NCI-H2227 treated with DMSO at 0.1 percent for 48 hours (cell line): ENCODE measurements at places on chromosomes 12 and 14.

DNA sequence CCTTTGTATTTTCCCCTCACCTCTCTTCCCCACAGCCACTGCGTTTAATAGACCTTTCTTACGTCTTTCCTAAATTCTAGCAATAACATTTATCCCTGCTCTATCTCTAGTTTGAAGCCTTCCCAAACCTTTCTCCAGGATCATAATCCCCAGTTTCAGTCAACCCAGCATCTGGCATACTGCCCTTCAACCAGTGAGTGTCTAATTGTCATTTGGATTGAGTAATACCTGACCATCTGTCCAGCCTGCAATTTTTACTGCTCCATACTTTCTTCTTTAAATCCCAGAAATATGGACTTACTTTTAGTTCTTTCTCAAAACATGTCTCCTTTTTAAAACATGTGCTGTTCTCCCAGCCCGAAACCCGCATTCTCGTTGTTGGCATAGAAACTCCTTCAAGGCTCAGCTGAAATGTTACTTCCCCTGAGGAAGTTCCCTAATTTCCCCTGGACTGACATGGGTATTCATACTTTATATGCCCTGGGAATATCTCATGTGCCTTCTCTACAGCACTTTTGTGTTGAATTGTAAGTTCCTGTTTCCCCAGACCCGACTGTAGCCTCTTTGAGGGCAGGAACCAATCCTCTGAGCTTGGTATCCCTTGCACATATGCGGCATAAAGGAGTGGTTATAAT lies 65.1 kb upstream of the ETV6 start:
- DNase-seq = no peak

DNA sequence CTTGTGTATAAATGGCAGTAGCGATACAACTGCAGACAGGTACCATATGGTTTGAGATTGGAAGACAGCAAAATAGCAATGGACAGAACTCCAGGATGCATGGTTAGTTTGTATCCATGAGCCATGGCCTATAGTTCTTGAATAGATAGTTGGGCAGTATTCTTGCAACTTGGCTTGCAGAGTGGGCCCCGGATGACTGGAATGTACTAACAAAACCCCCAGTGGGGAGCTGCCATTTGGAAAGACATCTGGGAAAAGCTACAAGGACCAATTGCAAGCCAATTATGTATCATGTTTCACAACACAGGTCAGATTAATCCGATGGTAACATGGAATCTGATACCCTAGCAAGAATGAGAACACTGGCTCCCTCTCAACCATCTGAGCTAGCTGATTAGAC lies 279.6 kb downstream of the RERGL start:
- DNase-seq = no peak

DNA sequence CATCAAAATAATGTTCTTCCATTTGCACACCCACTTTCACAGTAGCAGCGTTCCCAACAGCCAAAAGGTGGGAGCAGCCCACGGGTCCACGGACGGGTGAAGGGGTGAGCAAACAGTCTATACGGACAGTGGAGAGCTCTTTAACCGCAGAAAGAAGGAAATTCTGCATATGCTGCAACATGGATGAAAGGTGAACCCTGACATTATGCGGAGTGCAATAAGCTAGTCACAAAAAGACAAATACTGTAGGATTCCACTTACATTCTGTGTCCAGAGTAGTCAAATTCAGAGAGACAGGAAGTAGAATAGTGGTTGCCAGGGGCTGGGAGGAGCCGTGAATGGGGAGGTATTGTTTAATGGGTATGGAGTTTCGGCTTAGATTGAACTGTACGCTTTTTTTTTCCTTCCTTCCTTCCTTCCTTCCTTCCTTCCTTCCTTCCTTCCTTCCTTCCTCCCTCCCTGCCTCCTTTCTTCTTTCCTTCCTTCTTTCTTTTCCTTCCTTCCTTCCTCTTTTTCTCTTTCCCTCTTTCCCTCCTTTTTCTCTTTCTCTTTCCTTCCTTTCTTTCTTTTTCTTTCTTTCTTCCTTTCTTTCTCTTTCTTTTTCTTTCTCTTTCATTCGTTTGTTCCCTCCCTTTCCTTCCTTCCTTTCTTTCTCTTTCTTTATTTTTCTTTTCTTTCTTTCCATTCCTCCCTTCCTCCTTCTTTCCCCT lies 15.8 kb upstream of the ANKRD9 start:
- DNase-seq = peak; percentile 24

- no peak for DNase-seq
Observed at GRCh38 chr14:67721875-67722274, 20.2 kb downstream of the RDH12 start.

- no peak for DNase-seq
Observed at GRCh38 chr14:32977913-32978312, 39.2 kb downstream of the NPAS3 start.

DNA sequence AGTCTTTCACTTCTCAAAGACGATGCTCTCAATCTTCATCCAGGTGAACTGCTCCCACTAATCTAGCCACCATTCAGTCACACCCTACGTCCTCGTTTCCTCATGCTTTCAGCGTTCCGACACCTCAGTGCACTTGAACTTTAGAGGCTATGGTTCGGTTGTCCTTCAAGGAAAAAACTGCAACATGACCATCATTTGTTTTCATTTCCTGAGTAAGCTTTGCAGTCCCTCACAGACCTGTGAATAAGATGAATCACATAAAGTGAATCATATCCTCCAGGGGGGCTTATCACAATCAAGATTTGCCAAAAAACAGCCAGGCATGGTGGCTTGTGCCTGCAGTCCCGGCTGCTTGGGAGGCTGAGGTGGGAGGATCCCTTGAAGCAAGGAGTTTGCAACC lies 80.2 kb downstream of the TMCC3 start:
- no peak for DNase-seq

DNA sequence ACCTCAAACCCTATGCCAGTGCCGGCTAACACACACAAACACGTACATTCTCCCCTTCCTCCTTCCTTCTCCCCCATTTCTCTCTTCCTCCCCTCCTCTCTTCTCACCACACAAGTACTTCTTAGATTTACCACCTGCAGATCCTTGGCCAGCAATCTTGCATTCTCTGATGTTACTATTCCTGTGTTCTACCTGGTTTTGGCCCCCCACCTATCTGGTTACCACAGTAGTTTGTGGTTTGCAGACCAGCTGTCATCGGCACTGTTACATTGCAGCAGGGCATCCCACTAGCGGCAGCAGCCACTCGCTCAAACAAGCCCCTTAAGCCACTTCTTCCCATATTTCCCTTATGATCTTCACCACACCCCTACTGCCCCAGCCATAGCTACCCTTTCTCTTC lies 3.9 kb downstream of the ABHD4 start:
- no peak for DNase-seq

DNA sequence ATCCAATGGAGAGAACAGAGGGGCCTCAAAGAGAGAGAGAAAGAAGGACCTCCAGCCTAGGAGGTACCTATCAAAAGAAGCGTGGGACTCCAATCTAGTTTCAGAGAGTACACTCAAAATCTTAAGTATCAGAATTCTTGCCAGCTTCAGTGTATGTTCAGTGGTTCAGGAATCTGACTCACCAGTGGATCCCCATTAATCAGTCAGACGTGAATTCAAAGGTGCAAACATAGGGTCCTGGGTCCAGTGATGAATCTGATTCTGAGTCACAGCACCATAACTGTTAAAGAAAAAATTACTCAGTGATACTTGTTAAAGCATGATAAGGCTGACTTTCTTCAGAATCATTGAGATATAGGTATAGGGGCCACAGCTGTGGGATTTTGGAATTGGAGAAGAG lies 33.2 kb downstream of the ETNK1 start:
- DNase-seq = no peak

DNA sequence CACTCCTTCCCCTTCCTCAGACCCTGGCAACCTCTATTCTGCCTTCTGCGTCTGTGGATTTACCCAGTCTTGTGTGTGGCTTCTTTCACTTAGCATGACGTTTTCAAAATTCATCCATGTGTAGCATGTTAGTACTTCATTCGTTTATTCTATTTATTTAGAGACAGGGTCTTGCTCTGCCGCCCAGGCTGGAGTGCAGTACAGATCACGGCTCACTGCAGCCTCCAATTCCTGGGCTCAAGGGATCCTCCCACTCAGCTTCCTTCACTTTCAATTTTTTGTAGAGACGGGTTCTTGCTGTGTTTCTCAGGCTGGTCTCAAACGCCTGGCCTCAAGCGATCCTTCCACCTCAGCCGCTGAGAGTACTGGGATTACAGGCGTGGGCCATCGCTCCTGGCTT lies 37.0 kb downstream of the B4GALNT3 start:
- no peak for DNase-seq

GRCh38 chr12:22683131-22683530 lies 58.2 kb downstream of the ETNK1 start:
- no peak for DNase-seq

GRCh38 chr14:39276005-39276404 lies 42.3 kb downstream of the MIA2 start:
- no peak for DNase-seq

GRCh38 chr14:99600232-99600888 lies 3.6 kb downstream of the CCDC85C start:
- DNase-seq = no peak

- no peak for DNase-seq
Observed at GRCh38 chr14:32719601-32720000, 219.1 kb upstream of the NPAS3 start.

DNA sequence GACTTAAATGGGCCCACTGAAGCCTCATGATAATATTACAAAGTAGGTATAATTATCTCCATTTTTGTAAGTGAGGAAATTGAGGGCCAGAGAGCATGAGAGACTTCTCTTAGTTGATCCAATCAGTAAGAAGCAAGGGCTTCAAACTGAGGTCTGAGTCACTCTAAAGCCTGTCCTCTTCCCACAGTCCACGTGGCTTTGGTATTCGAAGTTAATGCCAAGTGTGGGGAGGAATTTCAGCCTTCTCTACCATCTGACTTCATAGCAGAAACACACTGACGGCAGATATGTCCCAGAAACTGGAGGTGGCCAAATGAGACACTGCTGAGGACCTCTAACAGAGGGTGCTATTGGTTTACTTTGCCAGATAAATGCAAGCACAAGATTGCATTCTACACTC lies 114.4 kb upstream of the OVCH1 start:
- DNase-seq = no peak

- DNase-seq = no peak
Observed at GRCh38 chr12:63882844-63883243, 38.3 kb downstream of the SRGAP1 start.

GRCh38 chr12:67618303-67618702 lies 30.2 kb upstream of the DYRK2 start:
- DNase-seq = no peak

GRCh38 chr14:95808371-95808770 lies 68.3 kb upstream of the TUNAR start:
- DNase-seq = no peak

DNA sequence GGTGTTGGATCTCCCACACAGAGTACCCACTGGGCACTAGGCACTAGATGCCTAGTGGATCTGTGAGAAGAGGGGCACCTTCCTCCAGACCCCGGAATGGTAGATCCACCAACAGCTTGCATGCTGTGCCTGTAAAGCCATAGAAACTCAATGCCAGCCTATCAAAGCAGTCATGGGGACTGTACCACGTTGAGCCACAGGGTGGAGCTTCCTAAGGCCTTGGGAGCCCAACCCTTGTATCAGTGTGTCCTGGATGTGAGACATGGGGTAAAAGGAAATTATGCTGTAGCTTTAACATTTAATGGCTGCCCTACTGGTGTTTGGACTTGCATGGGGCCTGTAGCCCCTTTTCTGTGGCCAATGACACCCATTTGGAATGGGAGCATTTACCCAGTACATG lies 1024.9 kb downstream of the TMEM121 start:
- no peak for DNase-seq

GRCh38 chr14:36281309-36281708 lies 39.1 kb downstream of the MBIP start:
- no peak for DNase-seq

DNA sequence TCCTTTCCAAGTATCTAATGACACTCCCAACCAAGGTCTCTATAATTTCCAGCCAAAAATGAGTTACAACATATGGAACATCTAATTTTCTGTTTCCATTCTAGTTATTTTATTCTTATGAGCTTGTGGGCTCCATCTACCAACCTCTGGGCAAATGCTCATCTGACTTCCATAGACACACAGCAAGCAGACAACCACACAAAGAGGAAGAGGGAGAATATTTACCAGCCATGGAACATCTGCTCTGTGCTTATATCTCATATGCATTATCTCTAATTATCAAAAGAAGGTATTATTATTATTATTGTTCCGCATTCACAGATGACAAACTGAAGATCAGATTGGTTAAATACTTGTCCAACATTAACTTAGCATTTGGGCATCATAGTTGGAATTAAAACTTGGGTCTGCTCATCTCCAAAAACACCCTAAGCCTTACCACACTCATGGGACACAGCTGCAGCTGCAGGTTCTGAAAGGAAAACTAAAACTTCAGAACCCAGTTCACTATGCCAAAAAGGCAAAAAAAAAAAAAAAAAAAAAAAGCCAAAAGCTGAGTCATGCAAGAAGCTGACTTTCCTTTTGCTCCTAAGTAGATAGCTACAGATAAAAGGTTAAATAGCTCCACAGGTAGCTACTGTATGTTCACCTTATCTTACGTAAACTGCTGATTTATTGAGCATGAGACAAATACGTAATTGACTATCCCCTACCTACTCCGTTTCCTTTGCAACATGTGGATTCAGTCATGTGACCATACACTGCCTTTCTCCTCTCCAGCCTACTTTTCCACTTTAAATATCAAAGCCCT lies 23.6 kb upstream of the TCL1B start:
- no peak for DNase-seq

GRCh38 chr12:70543444-70543843 lies 93.8 kb downstream of the PTPRB start:
- DNase-seq = no peak

- DNase-seq = peak; percentile 30
Observed at GRCh38 chr12:124904306-124905098, 9.9 kb downstream of the UBC start.

DNA sequence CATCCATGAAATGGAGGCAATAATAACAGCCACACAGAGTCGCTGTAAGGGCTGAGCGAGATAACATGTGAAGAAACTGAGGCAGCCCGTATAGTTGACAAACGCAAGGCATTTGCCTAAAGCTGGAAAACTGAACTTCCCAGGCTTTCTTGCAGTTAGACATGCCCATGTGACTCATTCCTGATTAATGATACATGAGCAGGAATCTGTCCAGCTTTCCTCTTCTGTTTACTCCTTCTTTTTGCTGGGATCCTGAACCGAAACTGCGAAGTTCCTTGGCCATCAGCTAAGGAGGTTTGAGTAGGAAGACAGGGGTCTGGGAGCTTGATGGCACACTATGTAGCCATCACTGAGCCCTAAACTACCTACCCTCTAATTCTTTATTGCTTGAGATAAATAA lies 52.2 kb downstream of the ST8SIA1 start:
- DNase-seq = no peak

GRCh38 chr12:26001530-26001929 lies 43.0 kb downstream of the RASSF8 start:
- no peak for DNase-seq

DNA sequence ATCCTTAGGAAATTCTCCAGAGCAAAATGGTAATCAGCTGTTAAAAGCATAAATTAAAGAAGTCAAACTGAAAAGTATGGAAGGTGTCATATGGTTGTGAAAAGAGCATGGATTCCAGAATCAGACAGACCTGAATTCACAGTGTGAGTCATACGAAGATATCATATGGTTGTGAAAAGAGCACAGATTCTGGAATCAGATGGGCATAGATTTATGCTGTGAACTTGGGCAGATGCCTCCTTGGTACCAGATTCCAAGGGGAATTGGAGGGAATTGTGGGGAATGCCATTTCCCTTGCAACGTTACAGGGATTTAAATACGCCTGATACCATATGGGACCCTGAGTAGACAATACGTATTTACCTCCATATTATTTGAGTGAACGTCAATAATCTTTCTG lies 183.7 kb downstream of the GALC start:
- no peak for DNase-seq

- no peak for DNase-seq
Observed at GRCh38 chr12:69366796-69367195, 7.3 kb downstream of the YEATS4 start.

GRCh38 chr12:65655074-65655493 lies 169.2 kb upstream of the HMGA2 start:
- DNase-seq = no peak
